EL (cell line): ENCODE measurements at places on chromosomes 3 and 15.

GRCh38 chr3:151101270-151101969 lies 16.0 kb downstream of the MED12L start:
- no peak for DNase-seq

DNA sequence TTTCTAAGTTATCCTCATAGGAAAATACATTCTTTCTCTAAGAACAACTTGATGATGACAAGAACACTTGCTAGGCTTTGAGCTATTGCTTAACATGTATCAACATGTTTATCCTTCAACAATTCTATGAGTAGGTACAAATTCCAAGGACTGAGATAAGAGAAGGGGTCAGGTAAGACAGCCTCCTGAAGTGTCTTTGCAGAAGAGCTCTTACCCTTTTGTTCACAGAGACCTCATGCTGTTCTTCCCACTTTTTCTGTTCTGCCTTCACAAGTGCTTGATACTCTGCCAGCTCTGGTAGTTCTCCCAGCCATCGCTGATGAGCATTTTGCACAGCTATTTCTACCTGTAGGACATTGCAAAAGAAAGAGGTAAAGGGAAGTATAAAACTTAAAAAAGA lies 50.9 kb downstream of the CEP152 start:
- no peak for DNase-seq

GRCh38 chr3:143594206-143594605 lies 254.1 kb downstream of the SLC9A9 start:
- DNase-seq: no peak

GRCh38 chr3:45943207-45943846 lies at the start of gene CXCR6:
TSS of gene CXCR6 (plus strand) at chr3:45943464. CDS start at chr3:45946482, 3,018 bp downstream.
- no peak for DNase-seq

DNA sequence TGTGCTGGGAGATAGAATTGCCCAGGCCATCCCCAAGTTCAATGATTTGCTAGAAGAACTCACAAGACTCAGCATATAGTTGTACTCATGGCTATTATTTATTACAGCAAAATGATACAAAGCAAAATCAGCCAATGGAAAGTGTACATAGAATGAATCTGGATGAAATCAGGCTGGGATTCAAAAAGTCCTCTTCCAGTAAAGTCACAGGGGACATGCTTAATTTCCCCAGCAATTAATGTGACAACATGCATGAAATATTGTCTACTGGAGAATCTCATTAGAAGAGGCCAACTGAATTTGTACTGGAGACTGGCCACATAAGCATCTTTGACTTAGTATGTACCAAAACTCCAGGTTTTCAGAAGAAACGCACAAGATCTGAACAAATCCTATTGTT lies 1043.1 kb downstream of the NAALADL2 start:
- DNase-seq: no peak

DNA sequence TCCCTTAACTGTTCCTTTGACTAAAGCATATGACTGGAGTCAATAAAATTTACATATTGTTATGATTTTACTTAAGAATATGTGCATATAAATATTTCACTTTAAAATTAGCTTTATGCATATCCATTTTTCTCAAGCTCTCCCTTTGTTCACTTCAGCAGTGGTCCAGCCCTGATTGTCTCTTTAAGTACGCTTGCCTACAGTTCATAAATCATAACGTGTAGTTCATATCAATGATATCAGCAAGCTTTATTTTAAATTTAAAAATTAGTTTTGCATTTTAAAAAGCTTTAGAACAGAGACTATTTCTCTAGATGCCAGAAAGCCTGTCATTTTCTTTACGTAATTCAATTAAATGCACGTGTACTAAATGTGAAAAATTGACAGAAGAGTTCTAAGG lies 721.9 kb downstream of the OTOL1 start:
- DNase-seq: no peak

DNA sequence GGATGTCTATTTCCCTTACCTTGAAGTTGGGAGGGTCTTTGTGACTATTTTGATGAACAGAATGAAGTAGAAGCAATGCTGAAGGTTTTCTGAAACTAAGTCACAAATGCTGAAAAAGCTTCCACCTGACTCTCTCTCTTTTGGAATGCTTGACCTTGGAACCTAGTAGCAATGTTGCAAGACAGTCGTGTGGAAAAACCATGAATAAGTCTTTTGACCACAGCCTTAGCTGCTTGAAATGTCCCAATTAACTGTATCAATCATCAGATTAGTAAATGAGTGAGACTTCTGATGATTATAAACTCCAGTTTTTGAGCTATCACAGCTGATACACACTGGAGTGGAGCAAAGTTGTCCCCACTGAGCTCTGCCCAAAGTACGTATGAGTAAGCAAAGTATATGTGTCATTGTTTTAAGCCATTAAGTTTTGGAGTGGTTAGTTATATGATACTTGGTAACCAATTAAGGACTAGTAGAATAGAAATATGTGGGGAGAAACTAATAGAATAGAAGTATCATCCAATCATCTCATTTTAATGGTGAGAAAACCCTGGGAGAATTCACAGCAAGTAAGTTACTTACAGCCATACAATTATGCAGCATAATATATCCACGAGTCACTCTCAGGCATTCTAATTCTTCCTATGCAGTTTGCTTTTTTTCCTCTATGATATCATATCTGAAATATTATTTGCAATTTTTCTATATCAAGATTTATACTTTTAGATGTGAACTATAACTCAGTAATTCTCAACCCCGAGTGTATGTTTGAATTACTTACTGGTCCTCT lies 1010.6 kb downstream of the ROBO2 start:
- peak; percentile 30 for DNase-seq

GRCh38 chr3:30180310-30181177 lies 425.9 kb upstream of the TGFBR2 start:
- no peak for DNase-seq

- DNase-seq: no peak
These were observed 12.0 kb upstream of the GRIP2 start for GRCh38 chr3:14552041-14552648.

DNA sequence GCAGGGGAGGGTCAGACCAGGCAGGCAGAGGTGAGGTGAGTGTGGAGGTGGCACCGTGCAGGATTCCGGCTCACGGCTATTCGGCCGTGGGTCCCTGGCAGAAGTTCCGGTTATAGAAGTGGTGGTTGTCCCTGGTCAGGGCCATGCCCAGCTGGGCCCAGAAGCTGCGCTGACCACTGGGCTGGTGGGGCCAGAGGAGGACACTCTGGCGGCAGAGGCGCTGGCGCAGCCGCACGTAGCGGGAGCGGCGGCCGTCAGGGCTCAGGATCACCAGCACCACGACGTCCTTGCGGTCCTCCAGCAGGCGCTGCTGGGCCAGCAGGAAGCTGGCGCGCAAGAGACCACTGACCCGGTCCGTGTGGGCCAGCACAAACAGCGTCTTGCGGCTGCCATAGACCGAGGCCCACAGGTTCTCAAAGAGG lies 4.3 kb downstream of the TLR9 start:
- DNase-seq: no peak

- peak; percentile 49 for DNase-seq
These were observed 71.1 kb upstream of the CCNL1 start for GRCh38 chr3:157231071-157231470.

GRCh38 chr3:134941820-134942219 lies 146.8 kb downstream of the EPHB1 start:
- no peak for DNase-seq

DNA sequence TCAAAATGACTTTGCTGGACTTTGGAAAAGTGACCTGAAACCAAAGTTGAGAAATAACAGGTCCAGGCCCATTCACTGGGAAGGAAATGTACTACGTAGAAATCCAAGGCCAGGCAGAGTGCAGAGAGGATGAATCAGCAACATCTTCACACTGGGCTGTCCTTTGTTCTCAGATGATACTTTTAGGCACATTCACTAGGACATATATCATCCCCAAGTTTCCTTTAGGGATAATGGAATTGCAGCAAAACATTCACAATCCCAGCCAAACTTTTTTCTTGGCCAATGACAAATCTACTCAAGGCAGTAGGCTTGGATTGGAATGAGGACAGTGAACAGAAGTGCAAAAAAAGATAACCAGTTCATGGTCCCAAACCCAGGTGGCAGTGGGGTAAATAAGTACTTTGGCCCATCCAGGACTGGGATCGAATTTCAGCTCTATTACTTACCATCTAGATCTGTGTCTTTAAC lies 75.1 kb downstream of the CLDN11 start:
- DNase-seq: peak; percentile 42

DNA sequence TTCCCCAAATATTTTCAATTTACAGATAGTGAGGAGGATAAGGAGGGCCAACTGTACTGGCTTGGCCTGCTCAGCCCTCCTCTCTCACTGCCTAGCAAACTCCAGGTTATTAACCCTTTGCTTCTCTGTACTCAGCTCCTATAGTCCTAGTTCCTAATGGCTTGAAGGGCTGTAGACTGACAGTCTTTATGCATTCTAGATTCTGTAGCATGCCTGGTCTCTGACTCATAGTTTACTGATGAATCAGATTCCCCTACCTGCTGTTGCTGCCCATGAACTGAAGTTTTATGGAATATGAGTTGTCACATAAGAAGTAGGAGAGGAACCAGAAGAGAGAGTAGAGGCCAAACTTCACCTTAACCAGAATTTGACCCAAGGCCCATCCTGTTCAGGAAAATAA lies 27.1 kb upstream of the MAP3K13 start:
- peak; percentile 77 for DNase-seq

- DNase-seq: peak; percentile 29
These were observed 11.4 kb downstream of the MYO5C start for GRCh38 chr15:52284164-52284563.

GRCh38 chr3:126322181-126322967 lies 34.8 kb downstream of the KLF15 start:
- DNase-seq: no peak

DNA sequence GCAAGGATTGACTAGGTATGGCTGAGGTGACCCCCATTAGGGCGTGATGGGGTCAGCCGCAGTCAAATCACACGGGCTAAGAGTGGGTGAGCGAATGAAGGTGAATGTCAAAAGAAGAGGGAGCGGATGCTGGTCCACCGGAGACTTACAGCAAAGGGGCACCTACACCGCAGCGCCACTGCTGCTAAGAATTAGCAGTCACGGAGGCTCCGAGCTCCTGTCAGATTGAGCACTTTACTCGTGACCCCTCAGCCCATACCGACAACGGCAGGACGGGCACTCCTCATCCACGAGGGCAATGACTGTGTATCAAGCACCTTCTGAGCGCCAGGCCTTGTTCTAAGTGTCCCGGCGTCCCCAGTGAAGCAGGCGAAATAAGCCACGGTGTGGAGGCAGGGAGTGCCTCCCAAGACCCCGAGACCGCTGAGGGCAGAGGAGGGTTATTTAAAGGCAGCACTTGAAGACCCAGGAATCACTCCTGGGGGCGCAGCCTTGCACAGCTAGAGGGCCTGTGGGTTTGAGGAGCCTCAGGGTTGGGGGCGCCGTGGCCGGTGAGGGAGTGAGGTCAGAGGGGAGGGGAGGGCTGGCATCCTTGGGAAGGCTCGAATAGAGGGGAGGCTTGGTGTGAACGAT lies 61.6 kb upstream of the GATA2 start:
- no peak for DNase-seq

- DNase-seq: no peak
These were observed 78.2 kb upstream of the FLNB start for GRCh38 chr3:57929988-57930387.

- DNase-seq: no peak
These were observed 15.2 kb upstream of the ANPEP start for GRCh38 chr15:89829616-89830440.

DNA sequence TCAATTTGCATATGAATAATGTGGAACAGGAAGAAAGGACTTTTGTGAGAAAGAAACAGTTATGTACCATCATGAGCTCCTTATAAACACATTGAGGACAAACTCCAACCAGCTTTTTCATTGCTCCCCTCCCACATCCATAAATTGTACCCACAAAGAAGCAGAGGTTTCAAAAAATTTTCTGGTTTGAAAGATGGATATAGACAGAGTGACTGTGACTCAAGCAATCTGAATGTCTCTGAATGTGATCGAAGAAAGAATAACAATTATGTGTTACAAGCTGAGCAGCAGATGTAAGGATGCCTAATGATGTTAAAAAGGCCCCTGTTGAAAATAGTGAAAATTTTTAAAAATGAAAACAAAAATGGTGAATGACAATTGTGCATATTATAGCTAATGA lies 127.4 kb downstream of the TFG start:
- peak; percentile 23 for DNase-seq

DNA sequence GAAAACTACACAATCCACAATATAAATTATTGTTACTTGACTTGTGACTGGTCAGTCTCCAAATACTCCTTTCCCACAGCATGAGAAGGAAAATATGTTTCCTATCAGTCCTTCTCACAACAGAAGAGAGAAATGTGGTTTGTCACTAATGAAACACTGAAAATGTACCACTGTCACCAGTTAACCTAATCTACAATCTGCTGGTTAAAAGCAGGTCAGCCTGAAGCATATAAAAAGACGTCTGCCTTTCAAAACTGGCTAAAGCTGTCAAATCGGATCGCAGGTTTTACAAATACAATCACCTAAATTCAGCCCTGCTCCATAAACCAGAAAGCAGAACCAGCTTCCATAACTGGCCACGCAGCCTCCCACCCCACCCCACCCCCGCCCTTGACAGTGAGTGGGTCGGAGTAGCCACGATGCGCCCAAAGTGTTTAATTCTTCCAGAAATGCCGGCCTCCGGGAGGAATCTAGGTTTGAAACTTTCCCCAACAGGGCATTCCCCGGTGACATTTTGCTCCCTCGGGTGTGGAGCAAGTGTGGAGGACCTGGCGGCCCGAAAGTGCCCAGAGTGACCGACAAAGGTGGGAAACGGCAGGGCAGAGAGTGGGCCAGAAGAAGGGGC lies 682 bp downstream of the ETFA start:
- peak; percentile 32 for DNase-seq

- no peak for DNase-seq
These were observed 116.3 kb downstream of the DTWD1 start for GRCh38 chr15:49737127-49737526.

DNA sequence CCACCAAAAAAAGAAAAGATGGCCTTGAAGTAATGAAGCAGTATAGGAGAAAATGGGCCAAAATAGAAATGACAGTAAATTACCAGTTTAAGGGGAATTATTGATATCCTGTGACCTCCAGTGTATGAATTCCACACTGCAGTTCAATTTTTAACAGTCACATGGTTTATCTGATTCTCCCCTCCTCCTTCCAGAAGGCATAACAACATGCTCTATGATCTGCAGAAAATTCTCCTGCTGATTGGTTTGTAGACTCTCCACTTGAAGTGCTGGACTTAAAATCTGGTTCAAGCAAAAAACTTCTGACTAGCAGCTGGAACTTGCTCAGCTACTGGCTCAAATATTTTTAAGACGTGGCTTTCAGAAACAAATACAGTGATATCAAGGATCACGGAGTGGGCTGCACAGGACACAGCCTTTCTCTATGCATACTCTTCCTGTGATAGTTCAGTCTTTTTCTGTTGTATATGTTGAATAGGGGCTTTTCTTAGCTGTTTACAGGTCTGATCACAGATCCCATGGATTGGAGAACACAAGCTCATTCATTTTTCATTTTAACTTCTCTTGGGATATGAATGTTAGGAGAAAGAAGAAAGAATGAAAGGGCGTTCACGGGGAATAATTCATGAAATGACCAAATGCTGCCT lies 211.5 kb downstream of the LSAMP start:
- DNase-seq: no peak

GRCh38 chr3:101689286-101689685 lies 2.8 kb upstream of the RPL24 start:
- DNase-seq: no peak
